ENCODE measurements at places on chromosomes 13 and 19.

GRCh38 chr19:27887946-27888345, 1325.0 kb downstream of the UQCRFS1 start:
- no peak for DNase-seq

DNA sequence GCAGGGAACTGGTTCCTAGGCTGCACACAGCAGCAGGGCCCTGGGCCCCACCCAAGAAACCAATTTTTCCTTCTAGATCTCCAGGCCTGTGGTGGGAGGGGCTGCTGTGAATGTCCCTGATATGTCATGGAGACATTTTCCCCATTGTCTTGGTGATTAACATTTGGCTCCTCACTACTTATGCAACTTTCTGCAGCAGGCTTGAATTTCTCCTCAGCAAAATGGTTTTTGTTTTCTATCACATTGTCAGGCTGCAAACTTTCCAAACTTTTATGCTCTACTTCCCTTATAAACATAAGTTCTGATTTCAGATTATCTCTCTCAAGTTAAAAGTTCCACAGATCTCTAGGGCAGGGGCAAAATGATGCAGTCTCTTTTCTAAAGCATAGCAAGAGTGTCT, 310.2 kb upstream of the PCDH20 start:
- DNase-seq: no peak

GRCh38 chr13:54949735-54950134, 1921.1 kb downstream of the OLFM4 start:
- DNase-seq: no peak

- DNase-seq: no peak
Measured at GRCh38 chr13:79423340-79423739, 17.3 kb upstream of the RBM26 start.

- DNase-seq: peak; percentile 68
Measured at GRCh38 chr19:19105365-19106055, 32.8 kb downstream of the TMEM161A start.

DNA sequence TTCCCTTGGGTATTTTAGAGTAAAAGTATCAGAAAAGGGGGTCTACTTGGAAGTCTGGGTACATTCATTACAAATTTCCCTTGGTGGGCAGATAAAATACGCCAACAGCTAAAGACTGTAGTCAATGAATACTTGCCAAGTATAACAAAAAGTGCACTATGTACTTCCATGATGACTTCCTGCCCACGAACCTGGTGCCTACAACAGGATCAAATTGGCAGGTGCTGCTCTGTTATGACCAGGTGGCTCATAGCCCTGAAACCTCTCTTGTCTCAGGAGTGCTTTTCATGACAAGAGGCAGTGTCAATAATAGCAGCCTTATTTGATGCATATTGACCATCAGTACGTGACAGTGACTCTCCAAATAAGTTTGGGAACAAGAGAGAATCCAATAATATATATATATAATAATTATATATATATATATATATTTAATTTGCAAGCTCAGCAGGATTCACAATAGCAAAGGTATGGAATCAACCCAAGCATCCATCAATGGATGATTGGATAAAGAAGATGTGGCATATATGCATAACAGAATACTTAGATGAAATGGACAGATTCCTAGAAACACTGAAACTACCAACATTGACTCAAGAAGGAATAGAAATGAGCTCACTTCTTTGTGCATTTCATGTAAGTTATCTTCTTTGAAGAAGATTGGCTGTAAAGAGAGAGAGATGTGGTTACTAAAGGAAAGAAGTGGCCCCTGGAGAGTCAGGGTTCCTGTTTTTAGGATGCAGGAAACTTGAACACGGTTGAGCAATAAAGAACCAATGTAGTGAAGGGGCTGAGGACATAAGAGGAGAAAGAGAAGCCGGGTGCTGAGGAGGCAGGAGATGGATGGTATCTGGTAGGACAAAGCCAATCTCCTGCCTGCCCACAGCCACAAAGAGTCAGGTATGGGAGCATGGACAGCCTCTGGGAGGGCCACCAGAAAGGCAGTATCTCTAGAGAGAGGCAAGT, 52.0 kb upstream of the GTF2F2 start:
- no peak for DNase-seq

GRCh38 chr13:33193428-33193974, 92.1 kb downstream of the STARD13 start:
- no peak for DNase-seq
